ENCODE measurements at places on chromosomes 6 and 20.

- DNase-seq = no peak
Measured at GRCh38 chr6:95519228-95520037, 57.9 kb upstream of the MANEA start.

DNA sequence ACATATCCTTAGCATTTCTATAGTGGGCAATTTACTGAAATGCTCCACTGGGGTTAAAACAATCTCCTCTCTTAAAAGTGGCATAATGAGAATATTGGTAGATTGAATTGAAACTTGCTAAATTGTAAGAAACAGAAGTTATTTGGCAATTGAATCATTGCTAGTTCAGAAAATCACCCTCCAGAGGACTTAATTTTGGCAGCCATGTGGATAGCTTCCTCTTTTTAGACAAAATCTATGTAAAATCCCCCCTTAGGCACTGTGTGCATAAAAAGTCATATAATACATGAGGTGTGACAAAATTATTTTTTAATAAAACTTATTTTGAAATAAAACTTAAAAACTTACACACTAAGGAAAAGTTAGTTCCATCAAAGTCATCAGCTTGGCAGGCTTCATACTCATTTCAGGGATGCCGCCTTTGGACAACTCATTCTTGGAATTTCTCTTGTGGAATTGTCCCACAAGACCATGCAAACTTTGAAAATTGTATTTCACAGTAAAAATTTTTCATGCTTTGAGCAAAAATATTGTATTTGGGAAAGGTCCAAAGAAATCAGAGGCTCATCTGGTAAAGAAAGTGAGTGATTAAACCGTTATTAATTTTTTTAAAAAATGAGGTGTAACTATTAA lies 473.0 kb downstream of the BCKDHB start:
- DNase-seq = no peak

DNA sequence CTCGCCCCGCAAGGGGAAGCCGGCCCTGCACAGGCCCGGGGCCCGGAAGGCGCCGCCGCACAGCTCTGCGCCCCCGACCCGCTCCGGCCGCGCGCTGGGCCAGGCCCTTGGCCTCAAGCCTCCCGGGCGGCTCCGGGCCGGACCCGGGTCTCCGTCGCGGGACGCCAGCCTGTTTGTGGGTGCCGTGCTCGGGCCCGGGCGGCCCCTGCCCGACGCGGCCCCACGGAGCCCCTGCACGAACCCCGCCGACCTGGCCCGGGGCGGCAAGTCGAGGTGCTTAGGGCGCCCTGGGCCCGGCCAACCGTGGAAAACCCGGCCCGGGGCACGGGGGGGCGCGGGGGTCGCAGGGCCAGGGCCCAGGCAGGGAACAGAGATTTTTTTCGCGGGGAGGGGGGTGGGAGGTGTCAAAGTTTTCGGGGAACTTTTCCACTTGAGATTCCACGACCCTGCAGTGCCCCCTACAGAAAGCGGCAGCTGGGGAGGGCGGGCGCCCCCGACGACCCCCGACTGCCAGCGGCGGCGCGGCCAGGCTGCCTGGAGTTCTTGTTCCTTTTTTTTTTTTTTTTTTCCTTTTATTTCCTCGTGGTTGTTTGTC lies 805 bp upstream of the STX16 start:
- no peak for DNase-seq

DNA sequence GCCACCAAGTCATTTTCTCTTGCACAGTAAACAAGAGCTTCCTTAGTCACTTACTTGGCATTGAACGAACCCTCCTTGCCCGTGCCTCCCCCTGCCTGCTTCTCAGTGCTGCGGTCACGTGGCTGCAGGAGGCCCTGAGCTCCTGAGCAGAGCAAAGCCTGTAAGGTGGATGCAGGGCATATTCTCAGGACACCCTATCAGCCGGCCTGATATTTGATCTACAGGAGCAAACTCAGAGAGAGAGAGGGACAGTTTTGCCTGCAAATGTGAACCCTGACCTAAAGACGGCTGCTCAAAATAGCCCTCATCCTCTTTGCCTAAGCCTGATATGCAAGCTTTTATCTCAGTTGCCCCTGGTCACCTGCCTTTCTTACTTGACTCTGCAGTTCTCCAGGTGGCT lies 93.0 kb upstream of the POPDC3 start:
- DNase-seq = no peak

DNA sequence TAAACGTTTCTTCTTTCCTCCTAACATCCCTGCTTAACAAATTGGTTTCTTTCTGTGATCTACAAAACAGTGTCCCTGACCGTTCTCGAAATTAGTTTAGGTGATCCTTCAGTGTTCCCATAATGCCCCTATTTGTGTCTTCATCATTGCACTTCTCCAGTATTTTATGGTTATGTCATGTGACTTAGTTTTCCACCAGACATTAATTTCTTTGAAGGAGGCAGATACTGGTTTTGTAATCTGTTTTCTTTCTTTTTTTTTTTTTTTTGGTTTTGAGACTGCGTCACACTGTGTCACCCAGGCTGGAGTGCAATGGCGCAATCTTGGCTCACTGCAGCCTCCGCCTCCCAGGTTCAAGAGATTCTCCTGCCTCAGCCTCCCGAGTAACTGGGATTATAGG lies 49.2 kb downstream of the FAM217A start:
- DNase-seq = no peak

GRCh38 chr20:57736738-57737347 lies 27.0 kb upstream of the PMEPA1 start:
- DNase-seq = no peak

GRCh38 chr20:30892541-30893345 lies 364.7 kb upstream of the DEFB115 start:
- DNase-seq = no peak

- DNase-seq = no peak
Measured at GRCh38 chr6:105045526-105045925, 88.6 kb downstream of the LIN28B start.

DNA sequence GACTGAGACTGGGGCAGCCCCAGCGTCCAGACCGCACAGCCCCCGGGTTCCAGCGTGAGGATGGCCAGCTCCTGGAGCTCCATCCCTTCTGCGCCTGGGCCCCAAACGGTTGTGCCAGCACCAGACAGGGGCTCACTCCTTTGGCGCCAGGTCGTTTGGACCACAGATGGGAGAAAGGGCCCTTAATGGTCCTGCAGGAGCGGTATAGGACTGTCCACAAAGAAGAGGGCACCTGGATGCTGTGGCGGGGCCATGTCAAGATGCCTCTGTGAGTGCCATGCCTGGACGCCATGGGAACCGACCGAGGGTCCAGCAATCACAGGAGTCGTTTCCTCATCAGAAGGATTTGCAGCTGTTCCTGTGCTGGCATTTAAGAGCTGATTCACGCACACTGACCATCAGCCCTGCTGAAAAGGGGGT lies 82.7 kb downstream of the DLL1 start:
- DNase-seq = no peak

GRCh38 chr20:62133864-62134263 lies 9.3 kb downstream of the PSMA7 start:
- DNase-seq = no peak

GRCh38 chr6:18360188-18360587 lies 27.0 kb upstream of the RNF144B start:
- no peak for DNase-seq

GRCh38 chr20:20802328-20802727 lies 89.9 kb upstream of the RALGAPA2 start:
- no peak for DNase-seq

- no peak for DNase-seq
Measured at GRCh38 chr6:11662323-11662722, 116.3 kb downstream of the ADTRP start.

GRCh38 chr6:82568290-82568993 lies 204.8 kb downstream of the TPBG start:
- DNase-seq = peak; percentile 53

- no peak for DNase-seq
Measured at GRCh38 chr6:84641076-84641475, 123.3 kb downstream of the TBX18 start.

GRCh38 chr6:119350202-119350951 lies 816 bp upstream of the MAN1A1 start:
- DNase-seq = no peak

- no peak for DNase-seq
Measured at GRCh38 chr20:39855056-39855455, 834.0 kb downstream of the MAFB start.

GRCh38 chr20:38076548-38076947 lies 43.0 kb downstream of the RPRD1B start:
- no peak for DNase-seq
